ENCODE measurements at places on chromosomes 7 and 10.

GRCh38 chr10:21449288-21449966, 76.1 kb downstream of the SKIDA1 start:
- DNase-seq: no peak

GRCh38 chr7:125529249-125529648, 599.6 kb upstream of the POT1 start:
- no peak for DNase-seq

GRCh38 chr10:126629925-126630624, 40.4 kb downstream of the C10orf90 start:
- DNase-seq: no peak

- no peak for DNase-seq
Observed at GRCh38 chr10:72953687-72954086, 919 bp downstream of the PLA2G12B start.

All from activated T-cell treated with anti-CD3 and anti-CD28 coated beads for 1 hour (primary cell).